Right kidney (tissue), 9 donors: ENCODE measurements at places on chromosomes 12 and 14.

DNA sequence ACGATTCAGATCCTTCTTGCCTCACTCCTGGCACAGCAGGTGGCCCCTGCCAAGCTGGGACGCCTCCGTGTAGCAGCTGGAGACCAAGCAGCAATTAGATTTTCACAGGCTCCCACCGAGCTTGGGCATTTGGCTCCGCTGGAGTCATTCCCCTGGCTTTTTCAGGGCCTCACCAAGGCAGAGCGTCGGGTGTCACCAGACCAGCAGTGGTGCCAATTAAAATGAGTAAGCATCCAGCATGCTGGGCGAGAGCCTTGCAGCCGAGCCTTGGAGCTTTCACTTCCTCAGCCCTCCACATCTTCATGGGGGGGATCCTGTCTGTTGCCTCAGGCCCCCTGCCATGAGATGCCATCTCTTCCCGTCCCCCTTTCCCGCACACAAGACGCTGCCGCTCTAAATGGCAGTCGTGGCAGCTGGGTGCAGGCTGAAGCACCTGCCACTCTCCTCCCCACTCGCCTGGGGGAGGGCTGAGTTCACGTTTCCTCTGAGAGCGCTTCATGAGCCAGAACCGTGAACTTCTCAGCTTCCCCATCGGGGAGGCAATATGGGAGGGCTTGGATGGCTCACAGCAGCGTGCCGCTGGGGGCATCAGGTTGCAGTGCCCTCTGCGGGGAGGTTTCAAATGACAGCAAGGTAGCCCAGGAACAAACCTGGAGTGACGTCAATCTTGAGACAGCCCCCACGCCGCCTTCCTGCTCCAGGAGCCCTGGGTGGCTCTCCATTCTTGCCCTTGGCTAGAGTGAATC lies 11.7 kb downstream of the TPCN1 start:
- DNase-seq: peak; percentile 75

DNA sequence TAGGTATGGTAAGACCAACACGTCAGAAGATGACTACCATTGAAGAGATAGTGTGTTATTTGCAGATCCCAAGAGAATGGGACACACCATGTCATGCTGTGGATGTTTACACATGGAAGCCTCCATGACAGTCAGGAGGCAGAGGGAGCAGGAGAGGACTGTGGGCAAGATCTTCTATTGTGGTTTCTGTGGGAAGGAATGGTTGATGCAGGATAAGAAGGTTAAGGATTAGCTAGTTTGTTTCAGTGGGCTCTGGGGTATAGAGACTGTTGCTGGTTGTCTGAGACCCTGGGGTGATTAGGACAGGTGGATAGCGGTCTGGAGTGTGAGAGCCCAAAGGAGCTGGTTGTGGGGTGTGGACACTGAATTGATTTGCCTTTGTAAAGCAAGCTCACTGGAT lies 23.3 kb downstream of the TAS2R7 start:
- DNase-seq: no peak

- peak; percentile 71 for DNase-seq
Observed at GRCh38 chr12:52037248-52037861, 13.9 kb upstream of the NR4A1 start.

DNA sequence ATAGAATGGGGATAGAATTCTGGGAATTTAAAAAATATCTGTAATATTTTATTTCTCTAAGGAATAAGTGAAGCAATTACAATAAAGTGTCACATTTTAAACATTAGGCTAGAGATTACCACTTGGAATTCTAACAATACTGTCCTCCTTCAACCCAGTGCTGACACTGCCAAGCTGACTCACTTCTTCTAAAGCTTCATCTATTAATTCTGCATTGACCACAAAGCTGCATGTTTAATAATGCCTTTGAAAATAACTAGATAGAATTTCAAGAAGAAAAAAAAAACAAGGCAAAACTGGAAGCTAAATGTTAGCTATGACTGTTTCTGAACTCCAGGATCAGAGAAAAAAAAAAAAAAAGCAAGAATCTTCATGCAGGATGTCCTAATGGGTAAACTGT lies 970.7 kb upstream of the FBXO33 start:
- no peak for DNase-seq

DNA sequence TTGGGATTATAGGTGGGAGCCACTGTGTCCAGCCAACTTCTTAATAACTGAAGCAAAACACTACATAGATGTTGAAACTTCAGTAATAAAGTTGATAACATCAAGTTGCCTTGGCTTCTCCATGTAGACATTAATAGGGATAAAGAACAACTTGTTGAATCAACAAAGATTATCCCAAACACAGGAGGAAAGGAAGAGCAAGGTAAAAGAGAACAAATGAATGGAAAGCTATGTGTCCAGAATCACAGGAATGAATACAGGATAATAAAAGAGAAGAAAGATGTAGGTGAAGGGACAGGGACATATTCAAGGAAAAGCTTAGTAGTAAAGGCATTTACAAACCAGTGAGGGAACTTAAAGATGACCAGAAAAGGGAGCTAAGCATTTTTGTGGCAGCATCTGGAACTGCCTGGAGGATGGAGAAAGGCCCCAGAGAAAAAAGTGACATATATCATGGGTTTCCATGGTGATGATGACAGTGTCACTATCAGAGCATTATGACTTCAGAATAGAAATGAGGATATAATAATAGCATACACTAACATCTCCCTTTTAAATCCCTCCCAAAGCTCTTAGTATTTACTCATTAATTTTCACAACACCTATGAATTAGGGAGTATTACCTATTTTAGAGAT lies 24.0 kb upstream of the MDM1 start:
- no peak for DNase-seq

DNA sequence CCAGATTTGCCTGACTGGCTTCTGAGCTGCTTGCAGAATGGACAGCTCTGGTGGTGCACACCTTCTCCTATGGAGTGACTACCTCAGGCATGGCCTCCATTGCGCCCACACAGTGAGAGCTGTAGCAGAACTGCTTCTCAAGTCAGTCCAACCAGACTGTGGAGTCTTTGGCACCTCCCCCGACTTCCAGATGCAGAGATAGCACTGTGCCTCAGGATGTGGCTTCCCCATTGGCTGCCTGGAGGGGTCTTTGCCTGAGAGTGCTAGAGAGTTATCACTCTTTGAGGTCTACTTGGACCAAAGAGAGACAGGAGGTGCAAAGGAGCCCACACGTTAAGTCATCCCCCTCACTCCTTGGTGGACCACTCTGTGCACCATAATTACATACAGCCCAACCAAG lies 44.8 kb upstream of the FRS2 start:
- no peak for DNase-seq

DNA sequence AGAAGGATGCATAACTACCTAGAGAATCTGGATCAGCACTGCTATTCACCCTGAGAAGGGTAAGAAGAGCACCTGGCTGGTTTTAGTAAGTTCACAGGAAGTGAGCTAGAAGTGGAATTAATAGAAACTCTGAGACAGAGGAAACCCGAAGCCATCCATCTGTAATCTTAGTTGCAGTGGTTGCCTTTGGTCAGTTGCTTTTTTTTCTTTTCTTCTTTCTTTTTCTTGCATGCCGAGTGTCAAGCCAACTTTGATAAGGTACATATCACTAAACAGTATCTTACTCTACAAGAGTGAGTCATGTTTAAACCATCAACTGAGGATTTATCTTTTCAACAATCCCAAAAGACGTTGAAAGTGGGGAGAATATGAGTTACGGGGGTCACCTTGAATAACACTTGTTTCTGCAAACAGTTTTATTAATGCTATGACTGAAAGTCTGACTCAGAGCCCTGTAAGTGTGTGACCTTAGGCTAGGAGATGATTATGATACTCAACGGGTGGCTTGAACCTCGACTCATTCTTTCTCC lies 26.7 kb downstream of the C12orf75 start:
- no peak for DNase-seq

DNA sequence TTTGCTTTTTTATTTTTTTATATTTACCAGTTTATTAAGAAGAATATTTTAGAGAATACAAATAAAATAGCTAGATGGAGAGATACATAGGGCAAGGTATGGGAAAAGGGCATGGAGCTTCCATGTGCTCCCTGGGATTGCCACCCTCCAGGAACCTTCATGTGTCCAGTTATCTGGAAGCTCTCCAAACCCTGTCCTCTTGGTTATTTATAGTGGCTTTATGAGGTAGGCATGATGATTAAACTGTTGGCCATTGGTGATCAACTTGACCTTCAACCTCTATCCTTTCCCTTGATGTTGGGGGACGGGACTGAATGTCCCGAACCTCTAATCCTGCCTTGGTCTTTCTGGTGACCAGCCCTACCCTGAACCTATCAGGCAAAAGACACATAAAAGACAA lies 156.3 kb downstream of the CCDC91 start:
- DNase-seq: no peak

DNA sequence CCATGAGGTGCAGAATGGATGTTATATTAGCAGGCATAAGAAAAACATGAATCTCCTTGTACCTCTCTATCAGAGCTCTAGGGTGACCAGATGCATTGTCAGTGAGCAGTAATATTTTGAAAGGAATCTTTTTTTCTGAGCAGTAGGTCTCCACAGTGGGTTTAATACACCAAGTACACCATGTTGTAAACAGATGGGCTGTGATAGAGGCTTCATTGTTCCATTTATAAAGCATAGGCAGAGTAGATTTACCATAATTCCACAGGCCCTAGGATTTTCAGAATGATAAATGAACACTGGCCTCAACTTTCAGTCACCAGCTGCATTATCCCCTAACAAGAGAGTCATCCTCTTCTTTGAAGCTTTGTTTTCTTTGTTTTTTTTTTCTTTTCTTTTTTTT lies 185.2 kb downstream of the ERC1 start:
- DNase-seq: no peak

- DNase-seq: peak; percentile 22
Observed at GRCh38 chr12:49019443-49020324, 1.1 kb upstream of the PRKAG1 start.

DNA sequence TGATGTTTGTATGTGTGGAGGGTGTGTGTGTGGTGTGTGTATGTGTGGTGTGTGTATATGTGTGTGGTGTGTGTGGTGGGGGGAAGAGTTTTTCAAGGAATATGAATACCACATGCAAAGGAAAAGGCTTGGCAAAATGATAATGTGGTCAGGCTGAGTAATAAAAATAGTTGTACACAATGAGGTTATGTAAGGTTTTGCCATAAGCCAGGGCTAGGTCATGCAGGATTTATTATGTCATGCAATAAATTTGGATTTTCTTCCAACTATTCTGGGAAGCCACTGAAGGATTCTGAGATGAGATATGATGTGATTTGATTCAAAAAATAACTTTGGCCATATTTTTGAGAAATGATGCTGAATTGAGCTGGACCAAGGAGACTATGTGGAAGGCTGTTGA lies 1191.6 kb upstream of the SEL1L start:
- DNase-seq: no peak

DNA sequence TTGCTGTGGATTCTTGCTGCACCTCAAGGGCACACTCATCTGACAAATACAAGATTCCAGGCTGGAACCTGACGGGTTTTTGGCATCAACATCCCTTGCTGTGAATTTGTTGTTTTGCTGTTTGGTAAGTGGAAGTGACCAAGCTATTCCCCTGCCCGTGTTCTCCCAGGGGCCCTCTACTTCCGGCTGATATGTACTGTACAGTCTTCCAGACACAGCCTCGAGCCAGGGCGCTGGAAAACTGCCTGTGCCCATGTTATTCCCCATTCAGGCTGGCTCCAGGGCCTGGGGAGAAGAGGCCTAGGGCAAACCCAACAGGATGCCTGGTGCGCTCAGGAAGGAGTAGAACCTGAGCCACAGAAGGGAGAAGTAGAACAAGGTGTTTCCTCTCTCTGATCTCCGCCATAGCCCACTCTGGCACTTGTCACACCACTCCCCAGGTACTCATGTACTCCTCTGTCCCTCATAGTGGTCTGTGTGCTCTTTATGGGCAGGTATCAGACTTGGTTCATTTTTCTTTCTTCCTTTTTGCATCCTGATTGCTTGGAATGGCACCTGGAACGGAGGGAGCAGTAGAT lies 67.8 kb upstream of the LTA4H start:
- DNase-seq: no peak

DNA sequence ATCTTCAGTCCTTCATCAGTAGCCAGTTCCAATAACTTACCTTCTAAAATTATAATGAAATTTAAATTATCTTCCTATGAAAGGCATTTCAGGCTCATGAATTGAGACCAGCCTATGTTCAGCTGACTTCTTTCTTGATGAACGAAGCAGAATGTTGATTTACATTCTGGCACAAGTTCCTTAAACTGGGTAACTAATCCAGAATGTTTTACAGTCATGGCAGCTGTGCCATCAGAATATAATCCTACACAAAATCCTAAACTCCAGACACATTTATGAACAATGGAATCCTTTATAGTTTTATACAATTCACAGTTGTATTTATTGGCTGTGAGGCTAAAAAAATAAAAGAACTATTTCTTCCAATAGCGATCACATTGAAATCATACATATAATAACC lies 97.3 kb upstream of the CPM start:
- DNase-seq: no peak

DNA sequence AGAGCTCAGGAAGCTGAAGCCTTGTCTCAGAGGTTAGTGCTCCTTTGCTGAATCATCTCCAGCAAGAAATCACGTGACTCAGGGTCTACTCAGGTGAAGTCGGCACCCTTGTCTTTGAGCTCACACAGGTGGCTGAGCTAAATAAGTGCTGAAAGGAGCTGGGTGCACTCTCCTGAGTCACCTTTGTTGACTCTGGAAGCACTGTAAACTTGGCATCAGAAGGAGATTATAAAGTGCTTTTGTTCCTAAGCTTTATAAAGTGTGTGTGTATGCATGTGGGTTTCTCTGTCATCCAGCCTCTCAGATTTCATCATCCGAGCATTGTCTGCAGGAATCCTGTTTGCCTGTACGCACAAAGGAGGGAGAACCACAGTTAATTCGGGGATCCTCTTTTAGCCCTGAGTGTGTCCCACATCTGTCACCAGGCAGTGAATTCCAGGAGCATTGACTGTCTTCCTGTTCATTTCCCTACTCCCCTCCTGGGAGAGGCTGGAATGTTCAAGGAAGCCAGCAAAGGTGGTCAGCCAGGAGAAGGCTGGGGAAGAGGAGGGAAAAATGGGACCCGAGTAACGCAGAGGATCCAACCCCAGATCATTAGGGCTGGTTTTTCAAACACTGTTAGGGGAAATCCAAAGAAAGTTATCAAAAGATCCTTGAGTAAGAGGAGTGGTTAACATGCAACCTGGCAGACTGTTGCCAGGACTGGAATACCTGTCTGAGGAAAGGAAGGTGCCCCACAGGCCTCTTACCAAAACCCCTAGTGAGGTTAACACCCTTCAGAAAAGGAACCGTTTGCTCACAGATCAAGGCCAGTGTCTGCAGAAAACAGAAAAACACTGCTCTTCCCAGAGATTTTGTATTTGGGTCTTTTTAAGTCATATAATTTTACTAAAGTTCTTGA lies 157.5 kb upstream of the HIF1A start:
- no peak for DNase-seq

- DNase-seq: peak; percentile 8
Observed at GRCh38 chr14:88189417-88190191, 133.5 kb downstream of the KCNK10 start.

DNA sequence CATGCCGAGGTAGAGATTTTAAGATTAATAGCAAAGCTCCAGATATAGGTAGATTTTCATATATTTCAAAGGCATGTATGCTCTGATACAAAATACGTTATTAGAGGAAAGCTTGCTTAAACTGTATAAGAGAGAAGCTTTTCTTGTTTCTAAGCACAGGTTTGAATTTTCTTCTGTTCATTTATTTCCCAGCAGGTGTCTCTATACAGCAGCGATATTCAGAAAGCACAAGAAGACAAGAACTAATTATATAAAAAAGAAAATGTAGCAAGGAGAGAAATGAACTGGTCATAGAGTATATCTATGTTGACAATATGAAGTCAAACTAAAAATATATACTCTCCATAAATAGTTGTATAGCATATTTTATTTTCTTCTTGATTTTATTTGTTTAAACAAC lies 307.4 kb upstream of the NOVA1 start:
- DNase-seq: no peak

GRCh38 chr14:44658389-44658696 lies 151.3 kb upstream of the FSCB start:
- DNase-seq: no peak

GRCh38 chr14:36361210-36361853 lies 40.9 kb upstream of the MBIP start:
- no peak for DNase-seq
